ENCODE measurements at places on chromosomes 12 and 14. TPM values are rescaled to one million over a fixed set of nuclear protein-coding genes. Genes with fewer than 3 reads are reported as not detected.

The KLRC1 gene
- total RNA-seq: not detected

The KDM5A gene
- total RNA-seq: 62.8 TPM

The TAS2R8 gene
- 0.36 TPM for total RNA-seq

The KIF26A gene
- not detected for total RNA-seq

The GLIPR1L1 gene
- total RNA-seq: not detected

The ACOT6 gene
- total RNA-seq: not detected

The DPPA3 gene
- total RNA-seq: not detected

The RERG gene
- total RNA-seq: not detected

The RIN3 gene
- 10.3 TPM for total RNA-seq

All from osteoblast (primary cell).